ENCODE measurements at places on chromosomes 1 and 21.

DNA sequence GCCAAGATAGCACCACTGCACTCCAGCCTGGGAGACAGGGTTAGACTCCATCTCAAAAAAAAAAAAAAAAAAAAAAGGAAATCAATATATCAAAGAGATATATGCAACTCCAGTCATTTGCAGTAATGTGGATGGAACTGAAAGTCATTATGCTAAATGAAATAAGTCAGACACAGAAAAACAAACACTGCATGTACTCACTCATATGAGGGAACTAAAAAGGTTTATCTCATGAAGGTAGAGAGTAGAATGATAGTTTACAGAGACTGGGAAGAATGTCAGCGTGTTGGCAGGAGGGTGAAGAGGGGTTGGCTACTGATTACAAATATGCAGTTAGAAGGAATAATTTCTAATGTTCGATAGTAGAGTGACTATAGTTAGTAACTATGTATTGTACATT lies 13.2 kb downstream of the HSD11B1 start:
- DNase-seq = no peak

DNA sequence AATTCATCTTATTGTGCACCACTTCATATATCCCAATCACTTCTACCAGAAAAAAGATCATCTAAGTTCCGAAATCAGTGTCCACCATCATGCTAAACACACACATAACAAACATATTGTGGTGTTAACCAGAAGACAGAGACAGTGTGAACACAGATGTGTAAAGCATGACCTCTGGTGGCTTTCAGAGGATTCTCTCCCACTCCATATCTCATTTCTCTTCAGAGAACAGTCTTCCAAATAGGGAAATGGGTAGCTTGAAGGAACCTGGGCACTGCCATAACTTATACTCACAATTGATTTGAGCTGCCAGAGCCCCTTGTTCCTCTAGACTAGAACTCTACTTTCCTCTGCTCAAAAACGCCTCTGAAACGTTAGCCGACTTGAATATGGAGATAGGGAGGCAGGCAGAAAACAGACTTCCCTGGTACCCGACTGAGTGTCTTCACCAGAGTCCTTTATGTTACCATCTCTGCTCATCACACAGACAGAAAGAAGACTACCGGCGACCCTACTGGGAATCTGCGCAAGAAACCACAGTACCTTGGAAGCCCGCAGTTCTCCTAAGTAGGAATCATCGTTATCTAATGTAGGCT lies 1.8 kb upstream of the ELAPOR1 start:
- no peak for DNase-seq

DNA sequence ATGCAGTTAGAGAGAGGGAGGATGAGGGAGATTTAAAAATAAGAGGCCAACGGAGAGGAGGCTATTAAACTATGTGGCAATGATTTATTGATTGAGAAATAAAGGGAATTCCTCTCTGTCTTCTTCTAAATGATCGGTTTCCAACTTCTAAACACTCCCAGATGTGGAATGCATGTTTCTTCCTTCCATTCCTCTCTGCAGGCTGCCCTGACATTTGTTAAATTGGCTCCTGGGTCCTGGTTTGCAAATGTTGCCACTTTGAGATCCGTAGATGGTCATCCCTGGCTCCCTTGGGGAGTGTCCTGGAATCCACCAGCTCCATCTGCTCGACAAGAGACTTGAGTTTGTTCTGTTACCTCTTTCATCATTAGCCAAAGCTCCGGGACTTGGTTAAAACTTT lies 10.3 kb upstream of the C1orf198 start:
- no peak for DNase-seq

- peak; percentile 63 for DNase-seq
Observed at GRCh38 chr1:247415423-247416361, at the start of gene NLRP3. NLRP3 (plus strand) TSS chr1:247416173; CDS start chr1:247418801, 2,628 bp downstream.

GRCh38 chr1:66445492-66446181 lies 88.3 kb upstream of the SGIP1 start:
- no peak for DNase-seq

- no peak for DNase-seq
Observed at GRCh38 chr1:245843101-245843500, 664.0 kb downstream of the SMYD3 start.

GRCh38 chr1:156096640-156097391 lies 14.6 kb upstream of the MEX3A start:
- DNase-seq = peak; percentile 82

GRCh38 chr1:209755926-209756614 lies at the start of gene TRAF3IP3:
TRAF3IP3 (plus strand) TSS chr1:209756053; CDS start chr1:209760040, 3,987 bp downstream.
- DNase-seq = no peak

DNA sequence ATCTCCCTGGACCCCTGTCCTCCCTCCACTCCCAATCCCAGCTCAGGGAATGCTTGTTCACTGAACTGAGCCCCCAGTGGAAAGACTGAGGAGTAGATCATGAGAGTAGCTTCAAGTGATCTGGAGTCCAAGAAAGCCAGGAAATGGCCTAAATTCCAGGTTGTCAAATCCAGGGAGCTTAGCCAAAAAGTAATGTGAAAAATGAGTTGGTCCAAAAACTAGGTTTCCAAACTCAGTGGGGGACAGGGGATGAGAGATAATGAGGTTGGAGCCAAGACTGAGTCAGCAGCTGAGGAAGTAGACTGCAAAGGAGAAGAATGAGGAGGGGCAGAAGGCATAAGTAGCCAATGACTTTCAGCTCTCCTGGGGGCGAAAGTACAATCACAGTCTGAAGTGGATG lies 284.1 kb upstream of the BEND5 start:
- no peak for DNase-seq

- no peak for DNase-seq
Observed at GRCh38 chr21:38386967-38387366, 111.3 kb downstream of the ERG start.

DNA sequence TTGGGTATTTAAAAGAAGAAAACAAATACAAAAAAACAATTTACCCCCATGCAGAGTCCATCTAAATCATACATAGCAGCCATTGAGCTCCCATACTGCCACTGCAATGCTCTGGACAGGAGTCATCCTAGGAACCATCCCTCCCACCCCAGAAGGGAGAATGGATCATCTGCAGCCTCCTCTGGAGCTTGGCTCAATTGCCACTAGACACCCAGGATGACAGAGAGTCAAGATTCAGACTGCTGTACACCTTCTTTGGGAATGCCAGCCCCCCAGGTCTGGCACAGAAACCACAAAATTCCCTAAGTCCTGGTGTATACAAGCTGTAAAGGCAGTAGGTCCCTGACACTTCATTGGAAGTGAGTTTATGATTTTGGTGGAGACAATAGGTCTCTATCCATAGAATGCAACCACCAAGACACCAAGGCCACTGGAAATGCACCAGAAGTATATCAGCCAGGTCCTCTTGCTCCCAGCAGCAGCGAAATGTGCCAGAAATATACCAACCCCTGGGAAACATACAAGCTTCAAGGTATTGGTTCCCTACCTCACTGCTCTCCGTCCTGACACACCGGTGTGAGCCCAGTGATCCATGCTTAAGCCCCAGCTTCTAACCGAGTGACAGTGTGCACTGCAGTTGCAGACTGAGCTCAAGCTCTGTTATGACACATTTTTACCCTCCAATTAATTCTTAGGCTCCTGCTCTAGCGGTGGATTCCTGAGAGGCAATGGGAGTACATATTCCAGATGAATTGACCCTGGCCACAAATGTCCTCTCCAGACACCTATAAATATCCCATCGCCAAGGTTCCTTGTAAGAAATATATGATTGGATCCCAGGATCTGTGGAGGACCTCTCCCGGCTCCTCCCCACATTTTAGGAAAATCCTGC lies 4.4 kb downstream of the TAL1 start:
- DNase-seq = no peak

- DNase-seq = no peak
Observed at GRCh38 chr21:38286739-38287471, 30.1 kb downstream of the KCNJ15 start.

DNA sequence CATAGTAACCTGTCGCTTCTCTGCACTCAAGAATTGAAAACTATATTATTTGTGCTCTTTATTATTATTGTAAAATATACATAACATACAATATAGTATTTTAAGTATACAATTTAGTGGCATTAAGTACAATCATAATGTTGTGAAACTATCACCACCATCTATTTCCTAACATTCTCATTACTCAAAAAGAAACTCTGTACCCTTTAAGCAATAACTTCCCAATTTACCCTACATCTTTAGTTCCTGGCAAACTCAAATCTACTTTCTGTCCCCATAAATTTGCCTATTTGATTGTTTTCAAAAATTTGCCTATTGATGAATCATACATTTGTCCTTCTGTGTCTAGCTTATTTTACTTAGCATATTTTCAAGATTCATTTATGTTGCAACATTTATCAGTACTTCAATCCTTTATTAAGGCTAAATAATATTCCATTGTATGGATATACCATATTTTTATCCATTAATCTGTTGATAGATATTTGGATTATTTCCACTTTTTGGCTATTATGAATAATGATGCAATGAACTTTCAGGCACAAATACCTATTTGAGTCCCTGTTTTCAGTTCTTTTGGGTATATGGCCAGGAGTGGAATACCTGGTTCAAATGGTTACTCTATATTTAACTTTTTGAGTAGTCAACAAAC lies 99.6 kb upstream of the DMRTA2 start:
- DNase-seq = no peak

GRCh38 chr1:8276173-8276914 lies 41.6 kb upstream of the SLC45A1 start:
- no peak for DNase-seq

DNA sequence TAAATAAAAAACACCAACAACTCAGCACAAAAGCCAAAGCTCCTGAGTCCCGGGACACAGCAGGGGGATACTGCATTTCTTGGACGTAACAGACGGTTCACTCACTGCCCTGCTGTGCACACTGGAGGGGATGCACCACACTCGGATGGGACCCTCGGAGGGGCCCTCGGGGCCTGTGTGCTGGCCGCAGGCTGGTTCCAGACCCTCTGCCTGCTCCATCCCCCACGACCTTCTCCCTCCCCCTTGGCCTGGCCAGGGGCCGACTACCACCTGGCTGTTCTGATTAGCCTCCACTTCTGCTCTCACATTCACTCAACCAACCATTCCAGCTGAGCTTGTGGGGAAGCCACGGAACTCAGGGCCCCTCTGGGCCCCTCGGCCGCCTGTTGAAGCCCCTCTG lies 64.9 kb downstream of the ACOT7 start:
- no peak for DNase-seq

- no peak for DNase-seq
Observed at GRCh38 chr1:113850127-113850796, 21.2 kb downstream of the PTPN22 start.

- DNase-seq = no peak
Observed at GRCh38 chr1:155645648-155646047, 35.6 kb downstream of the MSTO1 start.

- DNase-seq = peak; percentile 72
Observed at GRCh38 chr1:22143065-22144033, at the start of gene WNT4. WNT4 (minus strand) TSS chr1:22143097; CDS start chr1:22142922, 175 bp downstream.

GRCh38 chr1:151898519-151898991 lies 10.8 kb downstream of the THEM4 start:
- no peak for DNase-seq

DNA sequence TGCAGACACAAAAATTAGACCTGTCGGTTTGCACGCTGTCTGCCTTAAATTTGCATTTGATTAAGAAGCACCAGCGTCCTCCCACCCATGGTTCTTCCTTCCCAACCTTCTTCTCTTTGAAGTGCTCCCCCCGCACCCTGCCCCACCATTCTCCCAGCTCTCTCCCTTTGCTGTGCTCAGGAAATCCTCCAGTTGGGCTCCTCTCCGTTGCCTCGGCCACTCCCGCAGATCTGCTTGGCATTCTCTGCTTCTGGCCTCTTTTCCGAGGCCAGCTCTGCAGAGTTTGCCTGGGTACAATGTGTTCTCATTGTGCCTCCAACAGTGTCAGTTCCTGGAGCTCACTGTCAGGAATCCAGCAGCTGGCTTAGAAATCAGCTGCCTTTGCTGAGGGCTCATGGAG lies 126.1 kb downstream of the NAV1 start:
- no peak for DNase-seq

DNA sequence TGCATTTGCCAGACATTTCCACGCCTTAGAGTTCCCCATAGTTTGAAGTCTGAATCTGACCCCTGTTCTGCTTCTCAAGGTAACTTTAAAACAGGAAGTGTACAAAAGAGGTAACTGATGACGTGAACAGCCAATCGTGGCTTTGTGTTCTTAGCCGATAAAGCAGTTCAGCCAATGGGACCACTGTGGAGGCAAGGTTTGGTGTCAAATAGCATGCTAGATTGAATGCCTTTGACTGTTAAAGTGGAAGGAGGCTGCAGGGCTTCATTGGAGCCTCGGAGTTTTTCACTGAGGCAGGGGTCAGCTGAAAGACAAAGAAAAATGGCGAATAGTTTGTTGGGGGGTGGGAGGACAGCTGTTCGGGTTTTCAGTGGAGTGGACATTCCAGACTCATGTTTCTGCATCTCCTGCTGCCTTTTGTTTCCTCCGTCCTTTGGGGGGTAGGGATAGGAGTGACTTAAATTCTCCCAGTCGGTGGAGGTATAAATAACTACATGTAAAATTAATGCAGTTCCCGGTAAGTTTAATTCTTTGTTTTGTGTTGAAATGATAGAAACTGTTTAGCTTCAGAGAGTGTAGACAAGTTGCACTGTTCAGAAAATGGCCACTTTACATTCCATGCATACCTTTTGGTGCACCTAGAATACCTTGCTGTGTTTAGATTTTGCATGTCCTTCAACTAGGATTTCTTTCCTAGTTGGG lies 17.7 kb downstream of the NFYC start:
- peak; percentile 93 for DNase-seq

DNA sequence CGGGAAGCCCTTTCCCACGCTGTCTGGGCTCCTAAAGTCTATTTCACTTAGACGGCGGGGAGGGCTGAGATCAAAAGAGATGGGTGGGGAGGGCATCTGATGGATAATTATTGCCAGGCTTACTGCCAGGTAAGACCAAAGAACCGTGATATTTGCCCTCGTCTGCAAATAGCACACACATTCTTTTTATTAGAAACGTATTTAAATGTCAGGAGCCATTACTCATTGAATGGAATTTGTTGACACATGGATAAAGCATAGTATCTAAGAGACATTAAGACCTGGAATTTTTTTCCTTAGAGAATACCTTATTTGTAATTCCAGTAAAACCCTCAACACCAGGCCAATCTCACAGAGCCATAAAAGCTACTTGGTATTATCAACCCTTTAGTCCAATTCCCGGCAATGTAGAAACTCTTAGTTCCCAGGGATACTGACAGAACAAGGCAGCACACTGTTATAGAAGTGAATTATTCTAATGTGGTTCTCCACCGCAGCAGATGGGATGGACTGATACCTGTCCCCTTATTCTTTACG lies 10.6 kb downstream of the URB1 start:
- peak; percentile 73 for DNase-seq

GRCh38 chr1:6913086-6913485 lies 127.8 kb downstream of the CAMTA1 start:
- DNase-seq = no peak

DNA sequence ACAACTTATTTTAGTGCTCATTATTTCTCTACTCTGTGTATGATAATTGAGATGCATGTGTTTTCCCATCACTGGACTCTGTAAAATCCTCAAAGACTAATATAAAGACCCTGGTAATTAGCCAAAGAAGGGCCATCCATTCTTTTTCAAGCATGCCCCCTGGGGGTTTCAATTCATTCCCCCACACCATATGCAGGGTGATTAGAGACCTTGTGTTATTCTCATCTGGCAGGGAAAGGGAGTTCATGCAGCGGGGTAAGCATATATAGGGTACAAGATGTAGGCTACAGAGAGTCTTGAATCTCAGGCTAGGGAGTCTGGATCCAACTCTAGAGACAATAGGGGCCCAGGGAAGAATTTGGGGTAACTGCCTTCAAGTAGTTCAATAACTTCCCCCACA lies 166.5 kb downstream of the TNR start:
- no peak for DNase-seq
